ENCODE measurements at places on chromosomes 2 and 18. TPM values are rescaled to one million over a fixed set of nuclear protein-coding genes. Genes with fewer than 3 reads are reported as not detected.

Gene TCF23
- not detected for total RNA-seq

Gene ZDBF2
- total RNA-seq, result 12.7 TPM

Gene THSD7B
- total RNA-seq, result under 0.01 TPM

- H3K4me3 ChIP-seq, result no peak overlapping the region
- no peak overlapping the region for H3K27ac ChIP-seq
- H3K4me1 ChIP-seq, result no peaks in the 10 kb centered on the region
- no peaks in the 10 kb centered on the region for H3K36me3 ChIP-seq
- DNase-seq, result no peak
Measured at GRCh38 chr2:60980071-60980815, 37.3 kb upstream of the PEX13 start.

GRCh38 chr2:104502901-104503300, 351.0 kb upstream of the POU3F3 start:
- no peak overlapping the region for H3K4me3 ChIP-seq
- no peaks in the 10 kb centered on the region for H3K36me3 ChIP-seq
- H3K27ac ChIP-seq, result no peak overlapping the region
- no peak for DNase-seq
- H3K27me3 ChIP-seq, result no peaks in the 10 kb centered on the region
